ENCODE measurements at places on chromosomes 5 and 9. TPM values are rescaled to one million over a fixed set of nuclear protein-coding genes. Genes with fewer than 3 reads are reported as not detected.

GRCh38 chr9:24218656-24219055, 327.0 kb downstream of the IZUMO3 start:
- no peak for DNase-seq

The DIPK1B gene
- 5.4 TPM for total RNA-seq

The SH3RF2 gene
- 5.1 TPM for total RNA-seq

GRCh38 chr5:1118231-1118698, 6.4 kb upstream of the SLC12A7 start:
- no peak for DNase-seq

DNA sequence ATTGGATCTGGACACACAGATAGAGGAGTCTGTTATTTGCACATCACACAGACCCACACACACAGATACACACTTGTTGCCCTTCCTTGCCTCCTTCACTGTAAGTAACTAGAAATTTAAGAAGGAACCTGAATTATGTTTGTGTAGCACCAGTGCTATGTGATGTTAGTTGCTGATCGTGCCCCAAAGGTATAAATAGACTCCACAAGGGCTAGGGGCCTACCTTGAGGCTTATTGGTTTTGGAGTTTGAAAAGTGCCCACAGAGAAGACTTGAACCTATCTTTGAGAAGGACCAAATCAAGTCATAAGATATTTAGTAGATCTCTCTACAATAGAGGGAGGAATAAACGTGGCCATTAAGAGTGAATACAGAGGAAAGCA, 8.8 kb upstream of the TGFBI start:
- no peak for DNase-seq

DNA sequence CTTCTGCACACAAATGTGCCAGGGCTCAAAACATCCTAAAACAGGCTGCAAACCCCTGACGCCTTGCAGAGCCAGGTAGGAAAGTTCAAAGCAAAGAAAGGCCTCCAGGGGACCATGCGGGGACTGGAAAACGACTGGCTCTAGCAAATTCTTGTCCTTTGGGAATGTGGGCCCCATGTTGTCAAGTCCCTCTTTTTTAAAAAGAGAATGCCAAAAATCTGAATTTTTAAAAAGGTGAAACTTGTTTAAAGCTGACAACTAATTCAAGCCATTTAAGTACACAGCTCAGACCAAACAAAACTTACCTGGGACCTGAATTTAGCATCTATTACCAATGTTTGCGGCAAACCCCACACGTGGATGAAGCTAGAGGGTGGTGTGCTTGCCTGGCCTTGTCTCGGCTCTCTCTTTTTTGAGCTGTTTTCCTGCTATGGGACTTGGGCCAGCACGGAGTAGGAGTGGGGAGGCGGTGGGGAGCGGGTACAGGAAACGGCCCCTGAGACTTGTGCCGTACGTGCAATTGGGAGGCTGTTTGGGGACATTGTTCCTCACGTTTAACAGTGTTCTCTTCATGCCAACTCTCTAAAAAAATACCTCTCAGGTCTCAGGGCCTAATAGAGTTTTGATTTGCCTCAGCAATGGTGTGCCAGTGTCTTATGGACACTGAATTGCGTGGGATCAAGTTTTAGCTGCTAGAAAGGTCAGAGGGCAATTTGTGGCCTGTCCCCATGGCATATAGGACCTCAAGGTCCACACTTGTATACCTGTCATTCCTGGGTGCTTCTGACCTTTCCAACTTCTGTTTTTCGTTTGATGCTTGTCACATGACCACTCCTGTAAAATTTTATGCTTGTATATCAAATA, 15.1 kb upstream of the PHF19 start:
- no peak for DNase-seq

DNA sequence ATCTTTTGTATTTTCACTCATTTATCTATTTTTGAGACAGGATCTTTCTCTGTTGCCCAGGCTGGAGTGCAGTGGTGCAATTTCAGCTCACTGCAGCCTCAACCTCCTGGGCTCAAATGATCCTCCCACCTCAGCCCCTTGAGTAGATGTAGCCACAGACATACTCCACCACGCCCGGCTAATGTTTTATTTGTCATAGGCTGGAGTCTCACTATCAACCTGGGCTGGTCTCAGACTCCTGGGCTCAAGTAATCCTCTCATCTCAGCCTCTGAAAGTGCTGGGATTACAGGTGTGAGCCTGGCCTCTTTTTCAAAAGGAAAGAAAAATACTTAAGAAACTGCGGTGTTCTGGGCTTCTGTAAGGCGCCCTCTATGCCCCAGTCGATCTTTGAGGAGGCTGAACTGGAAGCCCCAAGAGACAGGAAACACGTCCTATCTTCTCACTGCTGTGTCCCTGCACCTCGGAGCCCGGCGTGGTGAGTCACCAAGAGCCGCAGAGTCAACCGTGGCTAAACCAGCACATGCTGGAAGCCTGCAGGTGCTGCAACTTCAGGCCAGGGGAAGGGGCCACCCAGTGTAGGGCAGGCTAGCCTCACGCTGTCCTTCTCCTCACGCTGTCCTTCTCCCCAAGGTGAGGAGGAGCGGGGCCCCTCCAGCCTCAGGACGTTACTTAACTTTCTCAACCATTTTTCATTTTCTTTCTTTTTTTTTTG, 15.2 kb upstream of the LHX3 start:
- no peak for DNase-seq

- no peak for DNase-seq
Observed at GRCh38 chr5:94745786-94746730, 127.6 kb downstream of the SLF1 start.

GRCh38 chr9:130940693-130941576, 1.9 kb upstream of the FIBCD1 start:
- DNase-seq: peak; percentile 68

DNA sequence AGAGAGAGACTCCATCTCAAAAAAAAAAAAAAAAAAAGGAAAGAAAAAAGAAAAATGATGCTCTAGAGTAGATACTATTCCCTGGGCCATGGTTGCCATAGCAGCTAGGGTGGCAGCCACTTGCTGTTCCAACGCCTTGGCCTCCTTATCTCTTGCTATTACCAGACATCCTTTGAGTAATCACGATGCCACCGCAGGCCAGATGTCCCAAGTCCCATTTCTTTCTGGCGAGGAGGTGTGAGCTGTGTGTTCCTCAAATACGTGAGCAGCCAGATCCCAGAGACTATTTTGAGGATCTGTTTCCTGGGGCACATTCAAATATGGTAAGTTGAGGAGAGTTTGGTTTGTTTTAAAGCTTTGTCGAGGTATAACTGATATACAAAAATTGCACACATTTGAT, 23.4 kb upstream of the GFPT2 start:
- DNase-seq: no peak

- no peak for DNase-seq
Observed at GRCh38 chr5:64149268-64149667, 16.4 kb upstream of the RNF180 start.

GRCh38 chr9:75150512-75150911, 62.2 kb downstream of the OSTF1 start:
- DNase-seq: no peak

DNA sequence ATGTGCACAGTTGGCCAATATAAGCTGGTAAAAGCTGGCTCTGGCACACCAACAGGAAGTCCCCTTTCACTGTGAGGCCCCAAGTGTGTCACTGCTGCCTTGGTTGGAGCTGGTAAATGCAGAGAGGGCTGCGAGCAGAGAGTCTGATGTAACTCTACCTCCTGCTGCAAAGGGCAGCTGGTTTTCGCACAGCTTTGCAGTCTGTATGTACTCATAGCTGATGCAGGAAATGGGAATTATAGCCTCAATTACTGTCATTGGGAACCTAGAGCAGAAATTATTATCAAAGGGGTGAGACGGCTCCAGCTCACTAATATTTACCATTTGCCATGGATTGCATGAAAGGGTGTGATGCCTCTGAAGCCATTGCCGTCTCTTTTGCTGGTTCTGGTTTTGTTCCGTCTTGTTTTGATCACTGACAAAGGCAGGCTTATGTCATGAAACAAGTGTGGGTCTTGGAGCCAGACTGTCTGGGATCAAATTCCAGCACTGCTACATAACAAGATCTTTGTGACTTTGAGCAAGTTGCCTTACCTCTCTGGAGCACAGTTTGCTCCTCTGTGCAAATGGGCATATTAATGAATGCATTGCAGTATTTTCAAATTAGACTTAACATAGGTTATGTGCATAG, 124.3 kb upstream of the SLC25A48 start:
- DNase-seq: no peak

- DNase-seq: no peak
Observed at GRCh38 chr5:24589566-24589965, 55.2 kb downstream of the CDH10 start.

- DNase-seq: no peak
Observed at GRCh38 chr5:43514471-43514815, 505 bp downstream of the C5orf34 start.

The FAM81B gene
- not detected for total RNA-seq

DNA sequence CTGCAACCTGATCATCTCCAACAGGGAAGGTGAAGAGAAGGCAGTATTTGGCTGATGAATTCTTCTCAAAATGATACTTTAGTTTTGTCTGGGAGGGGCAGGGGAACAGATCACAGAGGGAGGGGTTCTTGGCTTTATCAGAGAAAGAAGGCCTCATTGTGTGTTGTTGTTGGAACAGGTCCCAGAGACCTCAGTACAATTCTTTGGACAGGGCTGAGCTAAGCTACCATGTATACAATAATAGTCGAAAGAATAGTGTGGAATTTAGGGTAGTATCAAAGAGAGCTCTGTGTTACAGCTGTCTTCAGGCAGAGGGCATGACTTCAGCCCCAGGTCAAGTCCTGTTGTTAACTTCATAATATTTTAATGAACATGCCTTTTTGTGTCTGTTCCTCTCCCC, 39.9 kb downstream of the ARHGAP26 start:
- no peak for DNase-seq

- no peak for DNase-seq
Observed at GRCh38 chr5:170441393-170441784, 52.2 kb upstream of the KCNMB1 start.

DNA sequence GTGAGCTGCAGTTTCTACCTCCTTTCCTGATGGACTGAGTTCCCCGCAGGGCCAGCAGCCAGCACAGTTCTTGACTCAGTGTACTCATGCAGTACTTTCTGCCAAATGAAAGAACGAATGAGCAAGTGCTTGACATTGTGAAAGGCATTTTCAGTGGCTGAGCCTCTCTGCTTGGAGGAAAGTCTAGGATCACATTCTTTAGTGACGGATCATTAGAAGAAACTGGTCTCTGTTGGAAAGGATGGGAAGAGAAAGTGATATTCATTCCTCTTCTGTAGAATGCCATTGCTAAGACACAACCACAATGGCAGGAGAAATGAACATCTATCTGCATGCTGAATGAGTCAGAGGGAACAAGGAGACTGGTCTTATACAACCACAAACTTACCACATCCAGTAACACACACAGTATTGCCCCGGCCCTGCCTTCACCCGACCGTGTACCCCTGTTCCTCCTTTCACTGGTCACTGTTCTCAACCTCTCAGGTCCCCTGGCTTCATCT, 206.9 kb downstream of the CRB2 start:
- DNase-seq: no peak

DNA sequence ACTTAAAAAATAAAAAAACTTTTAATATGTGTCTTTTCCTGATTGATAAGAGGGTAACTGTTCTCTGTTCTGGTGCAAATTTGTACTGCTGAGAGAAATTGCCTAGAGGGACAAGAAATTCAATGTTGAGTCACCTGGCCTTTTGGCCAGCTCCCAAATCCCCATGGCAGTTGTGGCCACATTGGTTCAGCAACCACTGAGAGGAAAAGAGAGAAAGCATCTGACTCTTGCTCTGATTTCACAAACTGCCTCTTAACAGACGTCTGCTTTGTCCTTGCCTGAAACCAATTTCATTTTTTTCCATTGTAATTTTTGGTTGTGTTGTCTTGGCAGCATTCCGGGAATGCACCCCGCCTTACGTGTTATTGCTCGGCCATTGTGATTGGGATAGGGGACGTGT, 42.4 kb downstream of the NTRK2 start:
- DNase-seq: peak; percentile 53

Measured in tibial nerve (tissue), 4 donors.